ENCODE measurements at places on chromosomes 4 and X.

DNA sequence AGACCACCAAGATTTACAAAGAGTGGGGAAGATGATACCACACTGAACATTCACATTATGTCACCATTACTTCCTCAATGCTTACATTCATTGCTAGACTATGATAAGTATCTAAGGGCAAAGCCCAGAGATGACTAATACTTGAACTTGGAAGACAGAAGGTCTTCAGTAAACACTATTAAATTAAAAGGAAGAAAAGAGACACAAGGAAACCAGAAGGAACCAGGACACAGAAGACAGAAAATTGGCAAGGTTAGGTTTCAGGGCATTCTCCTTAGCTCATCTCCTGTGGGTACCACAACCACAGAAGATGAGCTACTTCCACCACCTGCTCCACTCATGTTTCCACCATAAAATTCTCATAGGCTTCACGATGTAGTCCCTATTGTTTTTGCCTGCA is 64.9 kb downstream of the NLGN4X start:
- no peak for DNase-seq

GRCh38 chrX:151692825-151693224 is 2.4 kb upstream of the PRRG3 start:
- DNase-seq: no peak

DNA sequence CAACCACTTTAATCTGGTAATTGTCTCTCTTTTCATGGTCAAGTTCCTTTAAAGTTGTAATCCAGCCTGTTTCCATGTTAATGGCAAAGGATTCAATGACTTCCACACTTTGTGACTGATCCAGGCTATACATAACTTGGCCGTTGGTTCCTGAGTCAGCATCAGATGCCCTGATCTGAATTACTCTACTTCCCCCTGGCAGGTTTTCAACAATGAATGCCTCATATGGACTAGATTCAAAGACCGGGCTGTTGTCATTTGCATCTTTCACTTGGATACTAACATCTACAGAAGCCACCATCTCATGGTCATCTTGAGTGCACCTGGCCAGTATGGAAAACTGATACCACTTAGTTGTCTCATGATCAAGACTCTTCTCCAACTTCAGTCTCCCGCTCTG is 62.6 kb upstream of the MTNR1A start:
- no peak for DNase-seq

- DNase-seq: no peak
Observed at GRCh38 chr4:11105715-11106114, 323.0 kb downstream of the HS3ST1 start.

GRCh38 chr4:47209833-47210232 is 178.5 kb downstream of the GABRB1 start:
- no peak for DNase-seq

GRCh38 chr4:104418286-104418685 is 76.4 kb downstream of the CXXC4 start:
- no peak for DNase-seq

- DNase-seq: no peak
Observed at GRCh38 chr4:128600996-128601871, 208.3 kb upstream of the JADE1 start.
